Mesangial cell (primary cell): ENCODE measurements at places on chromosomes 7 and 10. TPM values are rescaled to one million over a fixed set of nuclear protein-coding genes. Genes with fewer than 3 reads are reported as not detected.

Gene PIP
- total RNA-seq = not detected in 2 replicates

Gene GBX1
- total RNA-seq = not detected in 2 replicates

Gene ZNF804B
- total RNA-seq = not detected in 2 replicates

Gene VIPR2
- total RNA-seq = not detected in 2 replicates

Gene TRPV5
- not detected in 2 replicates for total RNA-seq

Gene ARHGAP22
- total RNA-seq = 3.0 and 18.1 TPM in 2 replicates

Gene FRMPD2
- not detected in 2 replicates for total RNA-seq

Gene PPP2R2D
- total RNA-seq = 27.9 and 30.3 TPM in 2 replicates

Gene H2BK1
- total RNA-seq = not detected in 2 replicates

Gene CYP3A4
- total RNA-seq = under 0.01 TPM in 1 of 2 replicates, not detected in the other

Gene GPR26
- not detected in 2 replicates for total RNA-seq

Gene PTEN
- total RNA-seq = 21.7 and 35.9 TPM in 2 replicates
